H9 (cell line): ENCODE measurements at places on chromosomes 1 and 21. TPM values are rescaled to one million over a fixed set of nuclear protein-coding genes. Genes with fewer than 3 reads are reported as not detected.
A peak's percentile ranks its signal among the peaks of the same experiment; 100 is the strongest.

- H3K27me3 ChIP-seq: no peaks in the 10 kb centered on the region
- no peak for DNase-seq
- no peaks in the 10 kb centered on the region for H3K4me1 ChIP-seq
These were observed 23.2 kb upstream of the SLC30A1 start for GRCh38 chr1:211601982-211602670.

DNA sequence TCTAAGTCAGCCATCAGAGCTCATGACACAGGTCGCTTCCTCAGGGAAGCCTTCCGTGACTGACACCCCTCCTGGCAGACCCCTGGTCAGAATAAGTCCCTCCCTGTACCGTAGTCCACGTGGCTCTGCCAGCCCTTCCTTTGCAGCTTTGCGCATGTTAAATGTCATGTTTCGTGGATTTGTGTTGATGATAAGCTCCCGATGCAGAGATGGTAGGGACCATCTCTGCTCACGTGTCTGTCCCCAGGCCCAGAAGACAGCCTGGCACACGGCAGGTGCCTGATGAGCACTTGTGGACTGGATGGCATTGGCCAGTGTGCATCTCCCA, 75.9 kb downstream of the DHRS3 start:
- no peak overlapping the region for H3K27ac ChIP-seq
- DNase-seq: no peak
- no peaks in the 10 kb centered on the region for H3K36me3 ChIP-seq
- H3K4me3 ChIP-seq: no peak overlapping the region; the same call in 2 of the 3 replicates
- H3K4me1 ChIP-seq: no peaks in the 10 kb centered on the region; the same call in 1 of the 2 replicates

DNA sequence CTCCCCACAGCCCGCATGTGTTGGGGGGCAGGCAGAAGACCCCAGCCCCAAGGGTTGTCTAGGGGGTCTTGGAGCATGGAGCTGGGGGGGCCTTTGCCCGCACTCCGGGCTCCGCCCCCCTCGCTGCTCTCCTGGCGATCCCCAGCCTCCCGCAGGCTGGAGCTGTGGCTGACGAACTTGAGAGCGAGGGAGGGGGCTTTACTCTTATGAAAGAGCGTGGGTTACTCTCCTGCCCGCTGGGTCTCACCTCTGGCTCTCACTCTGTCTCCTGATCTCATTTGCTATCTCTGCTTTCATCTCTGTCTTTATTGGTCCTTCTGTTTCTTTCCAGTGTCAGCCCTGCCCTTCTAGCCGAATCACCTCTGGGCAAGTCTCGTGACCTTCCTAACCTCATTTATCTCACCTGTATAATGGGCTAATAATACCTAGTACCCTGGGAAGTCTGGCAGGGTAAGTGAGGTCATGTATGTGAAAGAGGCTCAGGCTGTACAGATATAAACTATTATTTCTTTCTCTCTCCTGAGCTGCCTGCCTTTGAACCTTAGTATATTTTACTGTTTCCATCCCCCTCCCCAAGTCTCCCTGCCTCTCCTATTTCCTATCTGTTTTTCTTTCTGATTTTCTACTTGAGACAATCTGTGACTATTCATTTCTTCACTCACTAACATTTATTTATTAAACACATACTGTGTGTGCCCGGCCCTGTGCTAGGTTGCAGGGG, 731 bp downstream of the EFNA4 start:
- peaks cover 9% of the 10 kb centered on the region for H3K36me3 ChIP-seq
- H3K27ac ChIP-seq: no peak overlapping the region
- H3K4me3 ChIP-seq: peak overlapping the region; percentile 85

GRCh38 chr1:3828391-3828790, 28.6 kb downstream of the CEP104 start:
- no peaks in the 10 kb centered on the region for H3K27me3 ChIP-seq
- H3K4me3 ChIP-seq: no peak overlapping the region
- H3K27ac ChIP-seq: no peak overlapping the region

- no peak for DNase-seq
- H3K4me1 ChIP-seq: no peaks in the 10 kb centered on the region
- H3K4me3 ChIP-seq: no peak overlapping the region
- H3K27ac ChIP-seq: no peak overlapping the region
- no peaks in the 10 kb centered on the region for H3K36me3 ChIP-seq
These were observed 11.5 kb downstream of the SLC45A1 start for GRCh38 chr1:8329439-8329838.

DNA sequence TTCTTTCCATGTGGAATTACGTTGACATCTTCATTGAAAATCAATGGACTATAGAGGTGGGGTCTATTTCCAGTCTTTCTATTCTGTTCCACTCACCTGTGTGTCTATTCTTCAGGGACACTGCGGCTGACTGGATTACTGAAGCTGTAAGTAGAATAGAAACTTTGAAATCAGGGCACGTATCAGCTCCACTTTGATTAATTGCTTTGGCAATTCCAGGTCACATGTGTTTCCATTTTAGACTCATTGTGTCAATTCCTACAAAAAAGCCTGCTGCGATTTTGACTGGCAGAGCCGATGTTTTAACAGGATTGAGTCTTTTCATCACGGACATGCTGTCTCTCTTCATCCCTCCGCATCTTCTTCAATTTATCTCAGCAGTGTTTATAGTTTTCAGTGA, 20.9 kb upstream of the RNF223 start:
- no peaks in the 10 kb centered on the region; the same call in 1 of the 2 replicates for H3K36me3 ChIP-seq
- H3K27me3 ChIP-seq: no peaks in the 10 kb centered on the region
- H3K27ac ChIP-seq: no peak overlapping the region

DNA sequence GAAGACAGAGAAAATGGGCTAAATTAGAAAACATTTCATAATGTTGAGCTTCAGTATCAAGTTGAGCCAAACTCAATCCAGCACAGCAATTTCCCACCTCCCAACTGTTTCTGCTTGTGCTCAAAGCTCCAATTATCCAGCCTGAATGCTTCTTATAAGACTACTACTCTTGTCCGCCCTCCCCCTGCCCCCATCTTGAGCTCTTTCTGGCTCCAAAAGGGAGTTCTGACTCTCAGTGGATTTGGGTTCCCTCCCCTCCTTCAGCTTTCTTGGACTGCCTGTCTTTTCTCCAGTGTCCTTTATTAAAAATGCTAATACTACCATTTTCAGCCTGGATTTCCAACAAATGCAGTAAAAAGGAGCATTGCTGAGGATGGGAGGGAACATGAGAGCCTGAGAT, 174.8 kb downstream of the ASTN1 start:
- no peaks in the 10 kb centered on the region for H3K36me3 ChIP-seq
- H3K4me3 ChIP-seq: no peak overlapping the region
- no peak overlapping the region for H3K27ac ChIP-seq
- H3K4me1 ChIP-seq: no peaks in the 10 kb centered on the region
- DNase-seq: no peak
- no peaks in the 10 kb centered on the region for H3K27me3 ChIP-seq

DNA sequence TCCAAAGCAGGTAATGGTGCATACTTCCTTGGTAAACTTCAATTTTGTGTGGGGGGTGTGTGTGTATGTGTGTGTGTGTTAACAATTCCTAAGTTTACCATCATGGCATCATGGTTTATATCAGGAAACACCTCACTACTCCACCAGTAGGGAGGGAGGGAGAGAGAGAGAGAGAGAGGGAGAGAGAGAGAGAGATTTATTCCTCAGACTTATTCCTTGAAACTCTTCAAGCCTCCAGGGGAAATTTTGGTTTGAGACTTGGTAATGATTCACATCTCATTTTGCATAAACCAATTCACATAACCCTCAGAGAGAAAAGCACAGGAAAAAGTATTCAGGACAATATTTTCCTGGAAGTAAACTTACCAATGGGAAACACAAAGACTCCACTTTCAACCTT, 115.0 kb downstream of the TTLL7 start:
- no peak for DNase-seq
- H3K36me3 ChIP-seq: peaks cover 5% of the 10 kb centered on the region; the same call in 2 of the 3 replicates
- H3K4me1 ChIP-seq: no peaks in the 10 kb centered on the region
- H3K27me3 ChIP-seq: no peaks in the 10 kb centered on the region
- H3K4me3 ChIP-seq: no peak overlapping the region
- no peak overlapping the region for H3K27ac ChIP-seq

Gene VANGL2
- 57.7 and 58.5 TPM in 2 replicates for total RNA-seq

Gene ERG
- 0.11 and 0.18 TPM in 2 replicates for total RNA-seq

Gene TEDDM1
- total RNA-seq: not detected in 2 replicates

Gene SLC44A5
- 2.1 and 2.4 TPM in 2 replicates for total RNA-seq

Gene CELA3B
- not detected in 2 replicates for total RNA-seq

Gene SLC16A4
- 0.17 TPM in 1 of 2 replicates, not detected in the other for total RNA-seq

Gene IL12RB2
- total RNA-seq: 0.77 and 0.88 TPM in 2 replicates

Gene PTCH2
- 0.79 and 0.83 TPM in 2 replicates for total RNA-seq

Gene RGSL1
- total RNA-seq: not detected in 2 replicates

Gene AXDND1
- total RNA-seq: 0.46 and 0.48 TPM in 2 replicates

Gene ZNF683
- total RNA-seq: not detected in 2 replicates
